GM12891 (cell line): ENCODE measurements at places on chromosomes 13 and 19.

GRCh38 chr13:79989217-79989661, 351.7 kb downstream of the SPRY2 start:
- DNase-seq = no peak

DNA sequence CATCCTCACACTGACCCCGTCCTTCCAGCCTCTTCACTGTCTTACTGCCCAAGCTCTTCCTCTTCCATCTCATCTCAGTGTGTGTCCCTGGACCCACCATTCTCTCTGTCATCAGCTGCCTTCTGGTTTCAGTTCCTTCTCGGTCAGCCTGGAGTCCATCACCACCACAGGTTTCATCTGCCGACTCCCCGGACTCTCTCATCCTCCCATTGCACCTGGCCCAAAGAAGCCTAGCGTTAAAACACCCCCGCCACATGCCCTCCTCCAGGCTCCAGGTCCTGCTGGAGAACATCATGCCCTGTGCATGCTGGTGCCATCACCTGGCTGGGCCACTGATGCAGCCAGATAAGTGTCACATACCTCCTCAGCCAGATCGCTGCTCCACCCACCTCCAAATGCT, 122.1 kb upstream of the GPR12 start:
- no peak for DNase-seq

DNA sequence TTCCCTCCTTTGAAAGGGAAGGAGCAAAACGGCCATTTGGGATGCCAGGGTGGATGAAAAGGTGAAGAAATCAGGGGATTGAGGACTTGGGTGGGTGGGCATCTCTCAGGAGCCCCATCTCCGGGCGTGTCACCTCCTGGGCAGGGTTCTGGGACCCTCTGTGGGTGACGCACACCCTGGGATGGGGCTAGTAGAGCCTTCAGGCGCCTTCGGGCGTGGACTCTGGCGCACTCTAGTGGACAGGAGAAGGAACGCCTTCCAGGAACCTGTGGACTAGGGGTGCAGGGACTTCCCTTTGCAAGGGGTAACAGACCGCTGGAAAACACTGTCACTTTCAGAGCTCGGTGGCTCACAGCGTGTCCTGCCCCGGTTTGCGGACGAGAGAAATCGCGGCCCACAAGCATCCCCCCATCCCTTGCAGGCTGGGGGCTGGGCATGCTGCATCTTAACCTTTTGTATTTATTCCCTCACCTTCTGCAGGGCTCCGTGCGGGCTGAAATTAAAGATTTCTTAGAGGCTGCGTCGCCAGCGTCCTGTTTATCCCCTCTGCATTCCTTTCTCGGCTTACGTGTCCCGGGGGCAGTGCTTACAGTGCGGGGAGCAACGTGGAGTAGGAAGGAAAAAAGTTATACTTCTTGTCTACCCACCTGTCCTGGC, 15.2 kb upstream of the S1PR4 start:
- peak; percentile 87 for DNase-seq

- DNase-seq = no peak
Measured at GRCh38 chr19:35029737-35030256, 473 bp upstream of the SCN1B start.

GRCh38 chr13:108919036-108919907, 289.9 kb downstream of the MYO16 start:
- no peak for DNase-seq

- DNase-seq = no peak
Measured at GRCh38 chr13:23365652-23366051, 67.8 kb downstream of the SACS start.

- DNase-seq = no peak
Measured at GRCh38 chr19:15287496-15287895, 44.8 kb downstream of the BRD4 start.

DNA sequence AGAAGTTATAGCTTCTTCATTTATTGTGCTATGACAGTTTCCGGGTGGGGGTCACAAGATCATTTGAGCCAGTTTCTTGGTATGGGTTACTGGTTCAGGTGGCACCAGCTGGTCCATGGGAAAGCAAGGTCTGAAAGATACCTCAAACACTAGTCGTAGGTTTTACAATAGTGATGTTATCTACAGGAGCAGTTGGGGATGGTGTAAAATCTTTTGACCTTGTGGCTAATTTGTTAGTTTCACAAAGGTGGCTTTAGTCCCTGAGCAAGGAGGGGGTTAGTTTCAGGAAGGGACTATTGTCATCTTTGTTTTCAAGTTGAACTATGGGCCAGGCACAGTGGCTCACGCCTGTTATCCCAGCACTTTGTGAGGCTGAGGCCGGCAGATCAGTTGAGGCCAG, 24.6 kb downstream of the CHST8 start:
- no peak for DNase-seq

GRCh38 chr13:109577191-109577700, 209.1 kb downstream of the IRS2 start:
- no peak for DNase-seq

DNA sequence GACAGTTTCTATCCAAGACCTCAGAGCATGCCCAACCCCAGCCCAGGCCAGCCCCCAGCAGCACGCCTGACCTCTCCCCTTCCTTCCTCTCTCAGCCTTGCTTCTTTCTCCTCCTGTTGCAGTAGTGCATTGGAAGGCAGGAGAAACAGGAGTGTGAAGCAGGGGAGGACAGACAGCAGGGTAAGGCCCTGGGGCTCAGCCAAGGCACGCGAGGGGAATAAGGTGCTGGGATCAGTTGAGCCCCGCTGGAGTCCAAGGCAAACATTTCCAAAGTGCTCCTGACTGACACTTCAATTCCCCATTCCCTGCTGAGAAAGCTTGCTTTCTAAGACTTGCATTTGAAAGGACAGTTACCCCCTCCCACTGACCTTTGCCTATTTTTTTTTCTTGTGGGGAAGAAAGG, 73.1 kb upstream of the OLFM4 start:
- DNase-seq = no peak

DNA sequence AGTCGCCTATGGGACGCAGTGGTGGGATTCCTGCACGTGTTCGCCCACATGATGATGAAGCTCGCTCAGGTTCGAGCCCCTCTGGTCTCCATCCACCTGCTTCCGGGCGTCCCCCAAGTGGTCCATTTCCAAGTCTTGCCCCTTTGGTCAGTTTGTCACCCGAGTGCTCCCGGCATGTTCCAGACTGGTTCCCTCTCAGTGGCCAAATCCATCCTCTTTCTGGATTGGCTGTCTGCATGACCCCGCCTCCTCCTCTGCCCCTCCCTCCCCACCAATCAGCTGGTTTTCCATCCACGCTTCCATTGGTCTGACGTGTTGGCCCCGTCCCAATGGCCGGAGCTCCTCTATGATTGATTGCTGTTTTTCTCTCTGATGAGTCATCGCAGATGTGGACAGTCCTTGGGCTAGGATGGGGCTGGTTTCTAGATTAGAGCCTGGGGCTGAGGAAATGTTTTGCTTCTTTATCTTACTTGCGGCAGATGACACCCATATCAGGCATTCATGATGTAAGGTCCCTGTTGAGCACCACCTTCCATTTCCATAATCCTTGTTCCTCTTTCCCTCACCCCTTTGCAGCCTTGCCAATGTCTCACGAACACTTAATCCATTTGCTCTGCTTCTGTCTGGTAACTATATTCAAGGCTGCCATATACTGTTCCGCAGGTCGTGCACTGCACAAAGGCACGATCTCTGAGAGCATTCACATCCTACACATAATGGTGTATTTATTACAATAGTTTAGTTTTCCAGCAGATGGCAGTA, 73.8 kb downstream of the MAP4K1 start:
- peak; percentile 58 for DNase-seq

GRCh38 chr13:44276061-44276460, 97.6 kb upstream of the SERP2 start:
- no peak for DNase-seq

GRCh38 chr13:97018029-97018819, 23.9 kb upstream of the OXGR1 start:
- no peak for DNase-seq

DNA sequence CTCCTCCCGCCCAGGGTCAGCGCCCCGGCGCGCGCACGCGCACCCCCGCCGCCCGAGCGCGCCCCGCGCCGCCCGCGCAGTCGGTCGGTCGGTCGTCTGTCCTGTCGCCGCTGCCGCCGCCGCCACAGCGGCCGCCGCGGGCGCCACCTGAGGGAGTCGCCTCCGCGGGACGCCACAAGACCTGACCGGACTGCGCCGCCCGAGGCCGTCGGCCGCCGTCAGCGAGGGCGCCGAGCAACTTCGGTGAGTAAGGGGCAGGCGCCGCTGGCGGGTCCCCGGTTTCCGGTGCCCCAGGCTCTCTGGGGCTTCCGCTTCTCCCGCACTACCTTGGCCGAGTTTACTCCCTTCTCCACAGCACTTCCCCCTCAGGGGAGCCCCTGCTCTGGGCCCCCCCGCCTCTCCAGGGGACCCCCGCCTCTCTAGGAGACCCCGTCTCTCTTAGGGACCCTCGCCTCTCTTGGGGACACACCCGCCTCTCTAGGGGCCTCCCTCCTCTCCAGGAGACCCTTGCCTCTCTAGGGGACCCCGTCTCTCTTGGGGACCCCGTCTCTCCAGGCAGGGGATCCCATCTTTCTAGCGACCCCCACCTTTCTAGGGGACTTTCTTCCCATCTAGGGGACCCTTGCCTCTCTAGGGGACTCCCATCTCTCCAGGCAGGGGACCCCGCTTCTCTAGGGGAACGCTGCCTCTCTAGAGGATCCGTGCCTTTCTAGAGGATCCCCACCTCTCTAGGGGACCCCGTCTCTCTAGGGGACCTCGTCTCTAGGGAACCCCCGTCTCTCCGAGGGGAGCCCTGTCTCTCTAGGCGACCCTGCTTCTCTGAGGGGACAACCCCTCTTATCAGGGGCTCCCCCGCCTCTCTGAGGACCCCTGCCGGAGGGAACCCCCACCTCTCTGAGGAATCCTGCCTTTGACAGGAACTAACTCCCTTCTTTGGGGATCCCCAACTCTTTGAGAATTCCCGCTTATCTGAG, 19.3 kb upstream of the GATAD2A start:
- no peak for DNase-seq

GRCh38 chr19:13012690-13013608, 17.7 kb downstream of the NFIX start:
- peak; percentile 58 for DNase-seq

DNA sequence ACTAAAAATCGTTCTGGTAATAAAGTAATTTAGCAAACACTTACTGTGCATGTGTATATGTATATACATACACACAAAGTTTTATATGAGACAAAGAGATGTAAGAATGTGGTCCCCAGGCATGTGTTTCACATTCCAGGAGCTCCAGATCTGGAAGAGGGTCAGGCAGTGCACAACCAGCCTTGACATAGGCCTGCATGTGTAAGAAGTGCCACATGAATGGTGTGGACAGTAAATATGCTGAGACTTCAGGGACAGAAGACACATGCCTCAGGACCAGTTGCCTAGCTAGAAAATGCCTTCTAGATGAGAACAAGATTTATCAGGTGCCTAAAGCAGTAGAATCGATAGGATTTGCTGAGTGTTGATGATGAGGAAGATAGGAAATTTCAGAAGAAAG, 76.4 kb downstream of the FRY start:
- no peak for DNase-seq

DNA sequence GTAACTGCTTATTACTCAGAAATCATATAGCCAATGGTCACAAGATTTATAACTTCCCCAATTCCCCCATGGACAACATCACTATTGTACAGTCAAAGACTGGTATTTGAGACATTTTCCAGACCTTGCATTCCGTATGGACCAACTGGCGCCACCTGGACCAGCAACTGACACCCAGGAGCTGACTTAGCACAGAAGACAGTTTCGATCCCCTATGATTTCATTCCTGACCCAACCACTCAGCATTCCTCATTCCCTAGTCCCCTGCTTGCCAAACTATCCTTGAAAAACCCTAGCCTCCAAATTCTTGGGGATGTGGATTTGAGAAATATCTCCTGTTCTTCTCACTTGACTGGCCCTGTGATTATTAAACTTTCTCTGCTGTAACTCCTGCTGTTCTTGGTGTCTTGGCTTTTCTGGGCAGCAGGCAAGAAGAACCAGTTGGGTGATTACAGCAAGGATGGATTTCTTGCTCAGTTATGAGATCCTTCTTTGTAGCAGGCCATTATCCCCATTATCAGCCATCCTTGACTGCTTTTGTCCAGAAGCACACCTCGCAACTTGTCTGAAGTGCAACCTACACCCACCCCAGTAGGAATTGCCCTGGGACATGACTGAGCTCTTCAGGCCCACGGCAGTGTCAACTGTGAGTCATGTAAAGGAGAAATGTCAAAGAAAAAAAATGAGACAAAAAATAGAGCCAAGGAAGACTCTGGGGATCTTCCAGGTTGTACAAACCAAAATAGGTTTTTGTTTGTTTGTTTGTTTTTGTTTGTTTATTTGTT, 13.7 kb upstream of the MAP3K10 start:
- no peak for DNase-seq

- DNase-seq = no peak
Measured at GRCh38 chr13:53100394-53101063, 71.9 kb downstream of the OLFM4 start.

- no peak for DNase-seq
Measured at GRCh38 chr13:34201050-34201913, 383.3 kb downstream of the RFC3 start.

DNA sequence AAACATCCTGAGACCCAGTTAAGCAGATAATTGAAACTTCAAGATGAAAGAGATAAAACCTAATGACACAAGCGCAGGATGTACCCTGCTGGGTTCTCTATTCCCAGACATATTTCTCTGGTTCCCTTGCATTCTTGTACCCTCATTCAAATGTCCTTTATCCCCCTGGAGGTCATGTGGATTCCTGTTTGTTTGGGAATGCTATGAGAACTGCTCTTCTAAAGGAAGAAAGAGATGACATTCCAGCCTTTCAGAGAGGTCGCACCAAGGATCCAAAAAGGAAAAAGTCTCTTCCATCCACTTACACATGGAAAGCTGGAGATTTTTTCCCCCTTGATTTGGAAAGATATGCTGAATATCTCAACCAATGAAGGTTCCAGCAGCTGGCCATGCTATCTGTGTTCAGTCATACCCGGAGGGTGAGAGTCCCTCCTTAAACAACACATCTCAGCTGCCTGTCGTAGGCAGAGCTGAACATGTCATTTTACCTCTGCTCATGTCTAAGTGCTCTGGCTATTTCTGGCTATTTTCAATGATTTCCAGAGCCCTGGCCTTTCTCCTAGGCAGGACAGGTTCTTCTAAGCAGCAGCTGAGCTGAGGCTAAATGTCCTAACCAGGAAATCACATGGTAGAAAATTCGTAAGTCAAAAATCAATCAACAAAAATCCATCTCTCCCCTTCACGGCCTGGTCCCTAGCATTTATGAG, 52.5 kb downstream of the C13orf42 start:
- DNase-seq = no peak
